Activated CD8-positive, alpha-beta memory T cell treated with anti-CD3 and anti-CD28 coated beads, Interleukin-2, amount 10 ng/mL, durations not matched to agents 7 days and 5 days (primary cell): ENCODE measurements at places on chromosomes 11 and 22.
A peak's percentile ranks its signal among the peaks of the same experiment; 100 is the strongest.

DNA sequence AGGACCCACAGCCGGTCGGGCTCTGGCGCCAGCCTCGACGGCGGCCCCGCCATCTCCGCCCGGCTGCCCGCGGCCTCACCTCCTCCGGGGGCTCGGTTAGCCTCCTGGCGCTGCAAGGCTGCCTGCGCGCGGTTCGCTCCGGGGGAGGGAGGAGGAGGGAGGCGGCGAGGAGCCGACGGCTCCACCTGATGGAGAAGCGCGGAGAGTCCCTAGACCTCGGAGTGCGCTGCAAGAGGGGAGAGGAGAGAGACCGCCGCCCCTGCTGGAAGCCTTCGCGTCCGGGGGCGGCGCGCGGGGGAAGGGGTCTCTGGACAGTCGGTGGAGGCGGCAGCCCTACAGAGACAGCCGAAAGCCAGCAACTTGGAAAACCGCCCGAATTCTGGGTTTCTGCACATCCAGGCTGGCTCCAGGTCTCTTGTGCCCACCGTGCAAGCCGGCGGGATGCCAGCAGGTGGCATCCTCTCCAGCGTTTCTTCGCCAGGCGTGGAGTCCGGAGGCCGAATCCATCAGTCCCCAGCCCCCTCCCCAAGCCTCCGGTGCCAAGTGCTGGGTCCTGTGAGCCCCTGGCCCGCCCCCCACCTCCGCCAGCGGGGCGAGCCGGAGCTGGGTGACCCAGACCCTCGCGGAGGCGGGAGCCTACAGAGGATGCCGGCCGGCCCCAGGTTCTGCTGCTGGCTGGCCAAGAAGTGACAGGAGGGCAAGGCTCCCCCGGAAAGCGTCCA is 2.9 kb upstream of the KIRREL3 start:
- H3K27me3 ChIP-seq = peaks cover 18% of the 10 kb centered on the region
- no peak for DNase-seq
- H3K4me3 ChIP-seq = no peak overlapping the region
- no peak overlapping the region for H3K27ac ChIP-seq

GRCh38 chr11:78228467-78228866 is 39.7 kb downstream of the USP35 start:
- no peak overlapping the region for H3K4me3 ChIP-seq
- no peaks in the 10 kb centered on the region for H3K27me3 ChIP-seq
- DNase-seq = peak; percentile 55
- H3K36me3 ChIP-seq = peaks cover 15% of the 10 kb centered on the region

- H3K27me3 ChIP-seq = peaks cover 7% of the 10 kb centered on the region
- no peak for DNase-seq
- no peaks in the 10 kb centered on the region for H3K36me3 ChIP-seq
Measured at GRCh38 chr22:23772315-23772648, 367 bp upstream of the MMP11 start.

GRCh38 chr11:29166306-29166705 is 850.5 kb downstream of the KCNA4 start:
- no peak for DNase-seq
- H3K27ac ChIP-seq = no peak overlapping the region
- H3K27me3 ChIP-seq = no peaks in the 10 kb centered on the region
- no peaks in the 10 kb centered on the region for H3K4me1 ChIP-seq
- no peaks in the 10 kb centered on the region for H3K36me3 ChIP-seq
- no peak overlapping the region for H3K4me3 ChIP-seq

GRCh38 chr11:120615391-120615790 is 103.8 kb downstream of the GRIK4 start:
- H3K4me1 ChIP-seq = peaks cover 18% of the 10 kb centered on the region
- H3K27ac ChIP-seq = no peak overlapping the region
- no peak for DNase-seq
- no peaks in the 10 kb centered on the region for H3K27me3 ChIP-seq

DNA sequence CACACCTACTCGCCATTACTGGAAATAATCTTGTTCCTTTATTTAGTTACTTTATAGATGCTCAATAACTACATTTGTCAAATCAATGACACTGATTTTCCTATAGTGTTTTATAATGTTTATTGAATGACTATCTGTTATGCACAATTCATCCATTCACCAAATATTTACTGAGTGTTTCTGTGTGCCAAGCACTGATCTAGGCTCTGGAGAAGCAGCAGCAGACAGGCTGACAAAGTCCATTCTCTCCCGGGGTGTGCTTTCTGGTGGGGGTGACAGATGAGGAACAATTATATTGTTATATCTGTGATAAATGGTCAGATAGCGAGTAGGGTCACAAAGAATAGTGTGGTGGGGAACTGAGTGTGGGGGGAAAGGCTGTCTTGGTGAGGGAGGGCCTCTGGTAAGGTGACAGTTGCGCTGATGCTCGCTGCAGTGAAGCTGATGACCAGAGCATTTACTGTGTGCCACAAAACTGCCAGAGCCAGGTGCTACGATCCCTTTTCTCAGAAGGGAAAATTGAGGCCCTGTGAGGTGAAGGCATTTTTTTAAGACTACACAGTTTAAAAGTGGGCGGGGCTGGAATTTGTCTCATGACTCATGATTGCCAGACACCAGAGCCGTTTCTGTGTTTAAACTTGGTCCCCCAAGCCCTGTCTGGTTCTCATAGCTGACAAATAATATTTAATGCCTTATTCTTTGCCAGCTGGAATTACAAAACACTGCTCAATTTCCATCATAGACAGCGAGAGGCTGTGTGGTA is 10.2 kb downstream of the PACS1 start:
- H3K27me3 ChIP-seq = no peaks in the 10 kb centered on the region
- DNase-seq = peak; percentile 73
- H3K4me1 ChIP-seq = peaks cover 57% of the 10 kb centered on the region
- H3K36me3 ChIP-seq = peaks cover 20% of the 10 kb centered on the region
- H3K4me3 ChIP-seq = peak overlapping the region; percentile 69
- peak overlapping the region; percentile 97 for H3K27ac ChIP-seq

GRCh38 chr11:2589538-2589934 is 110.3 kb downstream of the KCNQ1OT1 start:
- no peak overlapping the region for H3K27ac ChIP-seq
- H3K4me1 ChIP-seq = no peaks in the 10 kb centered on the region
- H3K27me3 ChIP-seq = peaks cover under 1% of the 10 kb centered on the region
- H3K4me3 ChIP-seq = no peak overlapping the region

- no peak overlapping the region for H3K4me3 ChIP-seq
- no peaks in the 10 kb centered on the region for H3K27me3 ChIP-seq
- no peak overlapping the region for H3K27ac ChIP-seq
- H3K36me3 ChIP-seq = no peaks in the 10 kb centered on the region
Measured at GRCh38 chr22:46381142-46381541, 45.6 kb downstream of the TRMU start.

- H3K4me3 ChIP-seq = no peak overlapping the region
- H3K36me3 ChIP-seq = no peaks in the 10 kb centered on the region
- no peak overlapping the region for H3K27ac ChIP-seq
- H3K27me3 ChIP-seq = peaks cover 22% of the 10 kb centered on the region
- no peak for DNase-seq
- peaks cover 6% of the 10 kb centered on the region for H3K4me1 ChIP-seq
Measured at GRCh38 chr11:118621784-118622375, 14.5 kb downstream of the PHLDB1 start.

DNA sequence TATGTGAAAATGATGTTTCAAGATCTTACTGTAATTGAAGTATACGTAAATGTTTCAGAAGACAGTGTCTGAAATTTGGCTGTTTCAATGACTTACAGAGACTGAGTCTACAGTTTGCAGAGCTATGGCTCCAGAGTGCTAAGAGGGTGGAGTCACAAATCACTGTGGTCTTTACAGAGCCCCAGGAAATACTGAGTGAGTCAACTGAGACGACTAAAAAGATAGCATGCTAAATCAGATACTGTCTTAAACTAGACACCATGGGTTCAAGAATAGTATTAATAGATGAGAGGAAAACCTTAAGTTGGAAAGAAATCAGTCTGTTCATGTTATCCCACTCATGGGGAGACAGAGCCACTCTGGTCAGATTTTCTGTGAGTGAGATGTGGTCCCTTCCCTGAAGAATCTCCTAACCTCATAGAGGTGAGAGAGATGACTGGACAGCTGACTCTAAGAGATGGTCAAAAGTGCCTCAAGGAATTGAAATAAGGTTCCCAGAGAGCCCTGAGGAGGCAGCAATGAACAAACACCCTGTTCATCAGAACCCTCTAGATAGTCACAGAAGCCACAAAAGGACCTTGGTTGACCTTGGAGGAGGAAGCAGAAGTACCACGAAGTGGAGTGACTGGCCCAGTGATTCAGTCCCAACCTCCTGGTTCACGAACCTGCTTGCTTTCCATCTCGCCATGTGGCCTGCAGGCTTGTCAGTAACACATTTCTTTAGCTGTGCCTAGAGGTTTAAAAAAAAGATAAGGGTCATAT is 30.2 kb downstream of the C11orf91 start:
- H3K36me3 ChIP-seq = no peaks in the 10 kb centered on the region
- peaks cover 16% of the 10 kb centered on the region for H3K27me3 ChIP-seq
- peak; percentile 56 for DNase-seq

GRCh38 chr11:64934682-64935358 is 873 bp downstream of the GPHA2 start:
- no peak overlapping the region for H3K4me3 ChIP-seq
- H3K27me3 ChIP-seq = peaks cover 2% of the 10 kb centered on the region
- H3K4me1 ChIP-seq = no peaks in the 10 kb centered on the region

DNA sequence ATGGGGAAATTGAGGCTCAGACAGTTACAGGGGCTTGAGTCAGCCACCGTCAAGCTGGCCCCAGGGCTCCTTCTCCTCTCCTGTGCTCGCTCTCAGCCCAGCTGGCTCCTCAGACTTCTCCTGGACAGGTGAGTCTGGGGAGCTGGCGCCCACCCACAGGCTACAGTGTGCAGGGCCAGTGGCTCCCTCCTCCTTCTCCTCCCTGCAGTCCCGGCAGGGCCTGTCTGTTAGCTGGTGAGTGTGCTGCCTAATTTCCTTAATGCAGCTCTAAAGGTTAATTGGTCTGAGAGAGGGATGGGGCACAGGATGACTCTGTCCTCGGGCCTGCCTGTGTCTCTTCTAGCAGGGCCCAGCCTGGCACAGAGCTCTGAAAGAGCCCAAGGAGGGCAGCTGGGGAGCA is 31.7 kb downstream of the LMO1 start:
- no peaks in the 10 kb centered on the region for H3K27me3 ChIP-seq
- H3K27ac ChIP-seq = no peak overlapping the region
- no peak overlapping the region for H3K4me3 ChIP-seq
- H3K36me3 ChIP-seq = no peaks in the 10 kb centered on the region
- H3K4me1 ChIP-seq = no peaks in the 10 kb centered on the region

DNA sequence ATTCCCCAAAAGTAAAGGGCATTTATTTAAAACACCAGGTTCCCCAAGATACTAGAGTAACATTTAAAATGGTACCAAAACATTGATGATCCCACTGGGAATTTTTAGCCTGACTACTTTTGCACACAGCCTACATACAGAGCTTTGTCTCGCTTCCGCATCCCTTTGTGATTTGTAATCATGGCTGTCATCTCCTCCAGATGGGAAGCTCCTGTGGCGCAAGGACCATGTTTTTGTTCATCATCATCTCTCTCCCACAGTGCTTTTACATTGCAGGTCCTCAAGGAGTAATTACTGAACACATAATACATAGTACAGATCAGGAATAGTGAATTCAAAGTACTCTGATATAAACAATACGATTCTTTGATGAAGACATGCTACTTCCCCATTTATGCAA is 231.2 kb upstream of the MTNR1B start:
- H3K4me3 ChIP-seq = no peak overlapping the region
- H3K27me3 ChIP-seq = no peaks in the 10 kb centered on the region
- no peak overlapping the region for H3K27ac ChIP-seq

- H3K27ac ChIP-seq = peak overlapping the region; percentile 74
- peak; percentile 63 for DNase-seq
- H3K27me3 ChIP-seq = peaks cover 29% of the 10 kb centered on the region
- H3K4me1 ChIP-seq = peaks cover 25% of the 10 kb centered on the region
- no peaks in the 10 kb centered on the region for H3K36me3 ChIP-seq
- H3K4me3 ChIP-seq = peak overlapping the region; percentile 66
Measured at GRCh38 chr11:18706330-18707243, 8.0 kb downstream of the TMEM86A start.

DNA sequence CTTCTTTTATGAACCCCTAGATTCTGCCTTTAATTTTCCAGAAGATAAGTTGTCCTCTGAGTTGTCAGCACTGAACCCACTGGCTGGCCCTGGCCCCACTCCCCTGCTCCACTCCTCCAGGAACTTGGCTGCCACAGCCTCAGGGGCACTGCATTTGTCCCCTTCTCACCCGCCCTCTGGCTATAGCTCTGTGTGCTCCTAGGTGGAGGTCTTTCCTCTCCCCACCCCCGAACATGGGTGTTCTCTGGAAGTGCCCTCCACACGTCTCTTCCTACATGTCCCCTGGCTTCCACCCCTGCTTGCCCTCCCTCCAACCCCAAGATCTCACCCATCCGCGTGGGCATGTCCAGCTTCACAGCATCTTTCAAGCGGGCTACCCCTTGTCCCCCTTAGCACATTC is 137.7 kb upstream of the TEAD1 start:
- H3K36me3 ChIP-seq = no peaks in the 10 kb centered on the region
- no peak for DNase-seq
- no peaks in the 10 kb centered on the region for H3K4me1 ChIP-seq
- H3K27me3 ChIP-seq = peaks cover 7% of the 10 kb centered on the region

DNA sequence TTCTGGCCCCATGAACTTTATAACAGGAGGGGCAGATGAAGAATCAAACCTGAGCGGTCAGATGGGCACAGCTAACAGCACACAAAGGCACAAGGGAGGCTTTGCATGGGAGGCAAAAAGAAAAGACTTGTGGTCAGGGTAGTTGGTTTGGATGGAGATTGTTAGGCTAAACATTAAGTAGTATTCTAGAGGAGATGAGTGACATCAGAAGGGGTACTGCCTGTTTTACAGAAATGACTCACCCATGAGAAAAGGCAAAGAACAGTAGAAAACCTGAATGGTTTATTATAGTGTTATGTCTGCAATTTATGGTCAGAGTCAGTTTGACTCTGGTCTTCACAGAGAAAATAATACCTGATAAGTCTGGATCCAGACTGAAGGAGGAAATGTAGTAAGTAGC is 129.8 kb upstream of the KIRREL3 start:
- no peak overlapping the region for H3K27ac ChIP-seq
- H3K4me3 ChIP-seq = no peak overlapping the region
- no peaks in the 10 kb centered on the region for H3K27me3 ChIP-seq

DNA sequence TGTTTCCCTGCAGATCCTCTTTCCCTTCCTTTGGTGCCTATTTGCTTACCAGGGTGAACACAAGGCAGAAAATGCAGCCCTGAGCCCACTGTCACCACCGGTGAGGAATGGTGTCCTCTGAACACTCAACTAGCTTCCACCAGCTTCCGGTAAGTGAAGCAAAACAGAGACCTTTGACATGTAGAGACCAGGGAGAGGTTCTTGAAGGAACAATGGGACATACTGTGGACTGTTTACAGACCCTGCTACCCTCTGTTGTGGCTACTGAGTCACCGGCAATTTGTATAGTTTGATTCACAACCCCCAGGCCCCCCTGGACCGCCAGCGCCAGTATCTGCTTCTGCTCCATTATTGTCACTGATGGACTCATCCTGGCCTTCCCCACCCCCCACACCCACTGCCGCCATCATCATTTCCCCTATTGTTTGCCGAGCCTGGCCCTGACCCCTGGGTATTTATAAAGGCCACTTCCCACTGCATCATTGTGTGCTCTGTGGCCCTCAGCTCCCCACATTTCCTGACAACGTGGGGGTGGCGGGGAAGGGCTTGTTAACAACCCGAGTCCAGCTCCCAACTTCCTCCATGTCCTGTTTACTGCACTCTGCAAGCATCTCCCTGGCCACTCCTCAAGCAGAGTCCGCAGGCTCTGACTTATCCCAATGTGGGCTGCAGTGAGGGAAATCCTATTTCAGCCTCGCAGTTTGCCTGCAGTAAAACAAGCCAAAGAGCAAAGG is 252.9 kb downstream of the ETS1 start:
- no peak for DNase-seq
- H3K27me3 ChIP-seq = no peaks in the 10 kb centered on the region
- H3K36me3 ChIP-seq = peaks cover 6% of the 10 kb centered on the region
- H3K4me1 ChIP-seq = peaks cover 36% of the 10 kb centered on the region
